Muscle of leg (tissue), 16 donors: ENCODE measurements at places on chromosomes 2 and 18. TPM values are rescaled to one million over a fixed set of nuclear protein-coding genes. Genes with fewer than 3 reads are reported as not detected.

The TXNDC9 gene
- 27.0 TPM for total RNA-seq

The MDH1 gene
- 268 TPM for total RNA-seq

The CCDC148 gene
- total RNA-seq, result 1.2 TPM

The PJVK gene
- total RNA-seq, result 3.8 TPM

The GAL3ST2 gene
- 0.09 TPM for total RNA-seq
